Femur (tissue), 1 donor: ENCODE measurements at places on chromosomes 1 and 21.

DNA sequence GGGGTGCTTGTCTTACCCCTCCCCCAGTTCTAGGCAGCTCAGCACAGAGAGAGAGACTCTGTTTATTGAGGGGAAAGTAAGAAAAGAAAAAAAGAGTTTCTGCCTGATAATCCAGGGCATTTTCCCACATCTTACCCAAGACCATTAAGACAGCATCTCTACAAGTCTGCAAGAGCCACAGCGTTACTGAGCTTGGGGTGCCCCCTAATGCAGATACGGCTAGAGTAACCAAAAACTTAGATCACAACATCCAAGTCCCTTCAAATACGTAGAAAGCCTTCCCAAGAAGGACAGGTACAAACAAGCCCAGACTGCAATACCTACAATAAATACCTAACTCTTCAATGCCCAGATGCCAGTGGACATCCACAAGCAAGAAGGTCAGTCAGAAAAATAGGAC is 6.2 kb upstream of the TEX50 start:
- DNase-seq, result no peak

GRCh38 chr1:8303141-8303540 is 14.8 kb upstream of the SLC45A1 start:
- no peak for DNase-seq

GRCh38 chr21:23963454-23963853 is 1643.8 kb downstream of the MRPL39 start:
- DNase-seq, result no peak

DNA sequence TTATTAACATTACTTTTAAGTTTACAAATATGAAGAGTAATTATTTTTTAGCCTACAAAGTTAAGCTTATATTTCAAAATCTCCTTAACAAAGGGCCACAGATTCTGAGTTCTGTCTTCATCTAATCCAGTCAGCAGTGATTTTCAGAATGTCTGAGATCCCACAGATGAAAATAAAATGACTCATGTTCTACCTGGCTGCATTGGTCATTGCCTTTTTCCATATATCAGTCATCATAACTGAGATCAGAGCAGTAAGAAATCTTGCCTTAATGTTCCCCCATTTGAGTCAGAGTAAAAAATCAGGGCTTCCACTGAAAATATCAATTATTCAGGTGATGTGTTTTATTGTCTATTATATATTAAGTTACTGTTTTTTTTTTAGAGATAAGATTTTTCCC is 416.1 kb downstream of the MRPL39 start:
- no peak for DNase-seq

DNA sequence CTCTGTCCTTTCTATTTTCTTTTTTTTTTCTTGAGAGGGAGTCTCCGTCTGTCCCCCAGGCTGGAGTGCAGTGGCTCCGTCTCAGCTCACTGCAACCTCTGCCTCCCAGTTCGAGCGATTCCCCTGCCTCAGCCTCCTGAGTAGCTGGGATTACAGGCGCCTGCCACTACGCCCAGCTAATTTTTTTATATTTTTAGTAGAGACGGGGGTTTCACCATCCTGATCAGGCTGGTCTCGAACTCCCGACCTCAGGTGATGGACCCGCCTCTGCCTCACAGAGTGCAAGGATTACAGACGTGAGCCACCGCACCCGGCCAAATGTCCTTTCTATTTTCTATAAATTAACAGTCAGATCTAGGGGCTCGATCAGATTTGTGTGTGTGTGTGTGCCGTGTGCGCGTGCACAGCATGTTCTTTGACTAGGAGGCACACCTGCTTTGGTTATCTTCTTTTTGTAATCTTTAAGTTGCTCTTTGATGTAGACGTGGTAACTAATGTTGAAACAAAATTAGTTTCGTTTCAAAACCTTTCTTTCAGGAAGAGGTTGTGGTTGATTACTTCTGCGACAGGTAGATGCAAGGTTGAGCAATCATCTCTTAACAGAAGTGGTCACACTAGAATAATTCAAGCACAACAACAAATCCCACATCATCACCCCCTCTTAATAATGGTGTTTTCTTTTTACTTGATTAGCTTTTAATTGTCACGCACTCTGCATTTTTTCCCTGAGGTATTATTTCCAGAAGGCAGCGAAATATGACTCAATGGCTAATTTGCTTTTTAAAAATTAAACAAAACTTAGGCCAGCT is 779 bp upstream of the DEGS1 start:
- DNase-seq, result no peak

- peak; percentile 62 for DNase-seq
Observed at GRCh38 chr1:215568299-215568692, 1.2 kb downstream of the KCTD3 start.
